ENCODE measurements at places on chromosomes 1 and 21.

GRCh38 chr1:118487091-118487490 is 302.1 kb upstream of the SPAG17 start:
- no peak for DNase-seq

- DNase-seq = no peak
Measured at GRCh38 chr21:45303751-45304475, 16.2 kb upstream of the POFUT2 start.

DNA sequence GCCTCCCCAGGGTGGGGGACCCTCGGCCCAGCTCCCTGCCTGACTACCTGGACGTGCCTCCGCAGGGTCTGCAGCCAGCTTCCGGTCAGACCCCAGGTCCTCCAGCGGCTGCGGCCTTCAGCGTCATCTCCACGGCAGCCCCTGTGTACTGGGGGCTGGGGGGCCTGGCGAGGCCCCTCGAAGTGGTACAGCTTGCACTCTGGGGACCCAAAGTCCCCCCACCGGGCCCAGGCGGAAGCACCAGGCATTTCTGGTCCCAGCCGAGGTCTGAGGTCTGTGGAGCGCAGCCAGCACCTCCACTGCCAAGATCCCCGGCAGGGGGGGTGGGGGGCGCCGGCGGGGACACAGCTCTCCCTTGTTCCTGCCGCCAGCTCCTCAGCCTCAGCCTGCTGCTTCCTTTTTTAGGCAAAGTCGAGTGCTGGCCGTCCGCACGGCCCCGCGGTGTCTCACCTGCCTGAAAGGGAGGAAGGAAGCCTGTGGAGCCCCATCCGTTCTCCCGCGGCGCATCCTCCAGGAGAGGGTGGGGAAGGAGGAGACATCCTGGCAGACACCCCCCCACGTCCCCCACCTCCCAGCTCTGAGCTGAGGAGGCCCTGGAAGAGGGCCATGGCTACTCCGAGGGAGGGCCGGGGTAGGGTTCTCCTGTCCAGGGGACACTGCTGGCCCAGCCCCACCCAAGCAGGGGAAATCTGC is 1.2 kb upstream of the VWA1 start:
- no peak for DNase-seq

DNA sequence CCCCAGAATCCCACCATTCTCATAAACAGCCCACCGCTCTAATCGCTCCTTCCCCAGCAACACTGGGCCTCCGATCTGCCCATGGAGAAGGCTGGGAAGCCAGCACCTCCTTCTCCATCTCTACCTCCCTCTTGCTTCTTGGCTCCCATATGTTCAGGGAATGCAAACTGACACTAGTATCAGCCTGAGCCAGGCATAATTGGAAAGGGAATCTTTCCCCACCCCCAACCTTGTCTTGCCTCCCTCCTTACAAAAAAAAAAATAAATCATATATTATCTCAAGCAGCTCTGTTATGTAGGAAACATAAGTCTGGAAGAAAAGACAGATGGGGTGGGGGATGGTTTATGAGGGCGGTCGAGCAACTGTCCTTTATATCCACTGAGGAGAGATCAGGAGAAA is 127.2 kb downstream of the NAV1 start:
- DNase-seq = no peak

GRCh38 chr1:177044390-177044789 is 120.1 kb downstream of the ASTN1 start:
- no peak for DNase-seq

- DNase-seq = no peak
Measured at GRCh38 chr1:91693557-91693956, 192.4 kb downstream of the TGFBR3 start.

- DNase-seq = no peak
Measured at GRCh38 chr1:111630567-111630966, 11.0 kb downstream of the RAP1A start.

DNA sequence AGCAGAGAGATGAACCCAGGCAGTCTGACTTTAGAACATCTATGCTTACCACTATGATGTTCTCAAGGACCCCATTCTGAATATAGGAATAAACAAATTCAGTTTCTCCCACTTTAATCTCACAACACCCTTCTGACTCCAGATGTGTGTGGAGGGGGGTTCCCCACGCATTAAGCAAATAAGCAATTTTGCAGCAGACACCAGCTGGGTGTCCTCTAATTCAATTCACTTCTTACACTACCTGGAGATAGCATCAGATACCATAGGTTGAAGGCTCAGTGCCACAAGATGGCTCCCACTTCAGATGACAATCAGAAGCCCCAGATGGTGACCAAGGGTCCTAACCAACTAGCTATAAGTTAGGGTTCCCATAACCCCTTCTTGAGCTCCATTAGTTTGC is 30.3 kb upstream of the CEP350 start:
- no peak for DNase-seq

DNA sequence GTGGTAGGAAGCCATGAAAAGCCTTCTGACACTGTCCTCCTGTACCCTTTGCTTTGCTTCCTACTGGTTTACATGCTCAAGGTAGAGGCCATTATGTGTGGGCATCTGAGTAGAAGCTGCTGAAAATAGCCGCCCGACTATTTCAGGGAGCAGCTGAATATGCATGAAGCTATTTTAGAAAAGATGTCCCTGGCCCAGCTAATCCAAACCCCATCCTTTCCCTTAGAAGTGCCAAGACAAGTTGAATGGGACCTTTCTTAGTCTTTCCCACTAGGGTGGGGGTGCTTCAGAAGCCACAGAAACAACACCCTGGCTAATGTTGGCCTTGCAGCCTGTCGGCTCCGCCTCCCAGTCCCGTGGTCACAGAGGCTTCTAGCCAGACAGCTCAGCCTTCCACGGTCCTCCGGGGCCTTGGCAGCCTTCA is 205.1 kb upstream of the EDN2 start:
- DNase-seq = no peak

GRCh38 chr1:17935230-17935629 is 172.4 kb upstream of the IGSF21 start:
- DNase-seq = no peak

DNA sequence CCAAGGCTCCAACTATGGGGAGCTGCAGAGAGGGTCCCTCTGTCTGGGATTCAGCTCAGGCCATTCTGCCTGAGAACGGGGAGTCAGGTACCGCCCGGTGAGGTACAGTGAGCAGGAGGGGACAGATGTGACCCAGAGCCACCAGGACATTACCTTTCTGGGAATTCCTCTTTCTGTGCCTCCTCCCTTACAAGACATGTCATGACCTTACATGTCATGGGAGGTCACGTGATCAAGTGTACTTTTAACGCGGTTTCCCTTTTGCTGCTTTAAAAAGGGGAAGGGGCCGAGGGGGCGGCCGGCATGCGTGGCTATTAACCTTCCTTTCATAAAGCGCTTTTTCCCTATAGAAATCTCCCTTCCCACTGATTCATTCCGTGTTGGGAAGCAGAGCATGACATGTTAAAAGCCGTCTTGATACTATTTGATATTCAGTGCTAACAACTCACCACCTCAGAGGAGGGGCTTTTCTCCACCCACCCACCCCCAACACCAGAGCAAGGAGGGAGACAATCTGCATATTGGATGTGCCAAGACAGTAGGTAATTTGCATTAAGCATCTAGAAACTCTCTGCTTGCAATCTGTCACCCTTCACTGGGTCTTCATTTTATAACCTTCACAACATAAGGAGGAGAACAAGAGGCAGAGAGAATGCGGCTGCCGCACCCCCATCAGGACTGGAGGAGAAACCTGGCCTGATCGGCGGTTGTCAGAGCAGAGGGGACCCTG is 113.6 kb upstream of the VAMP3 start:
- no peak for DNase-seq

- no peak for DNase-seq
Measured at GRCh38 chr1:54173681-54174080, 20.9 kb upstream of the CDCP2 start.

DNA sequence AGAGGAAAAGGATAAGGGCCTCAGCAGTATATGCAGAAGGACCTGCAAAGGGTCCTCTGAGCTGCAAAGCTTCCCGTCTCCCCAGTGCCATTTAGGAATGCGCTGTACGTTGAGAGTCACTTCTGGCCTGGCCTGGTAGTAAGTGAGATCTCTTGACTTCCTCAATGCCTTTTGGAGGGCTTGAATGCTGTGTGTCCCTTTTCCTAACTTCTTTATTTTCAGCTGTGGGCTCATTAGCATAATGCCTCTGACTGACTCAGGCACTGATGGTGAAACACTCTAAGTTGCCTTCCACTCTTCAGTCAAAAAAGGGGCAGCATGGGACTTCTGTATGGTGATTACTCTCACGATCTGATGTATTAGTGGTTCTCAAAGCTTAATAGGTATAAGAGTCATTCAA is 49.9 kb downstream of the XCL1 start:
- DNase-seq = no peak

GRCh38 chr1:44723064-44723463 is 7.9 kb downstream of the RNU5D-1 start:
- no peak for DNase-seq

- DNase-seq = no peak
Measured at GRCh38 chr1:231507476-231508355, 20.8 kb upstream of the TSNAX start.
